BE2C (cell line): ENCODE measurements at places on chromosomes 3 and 15.

DNA sequence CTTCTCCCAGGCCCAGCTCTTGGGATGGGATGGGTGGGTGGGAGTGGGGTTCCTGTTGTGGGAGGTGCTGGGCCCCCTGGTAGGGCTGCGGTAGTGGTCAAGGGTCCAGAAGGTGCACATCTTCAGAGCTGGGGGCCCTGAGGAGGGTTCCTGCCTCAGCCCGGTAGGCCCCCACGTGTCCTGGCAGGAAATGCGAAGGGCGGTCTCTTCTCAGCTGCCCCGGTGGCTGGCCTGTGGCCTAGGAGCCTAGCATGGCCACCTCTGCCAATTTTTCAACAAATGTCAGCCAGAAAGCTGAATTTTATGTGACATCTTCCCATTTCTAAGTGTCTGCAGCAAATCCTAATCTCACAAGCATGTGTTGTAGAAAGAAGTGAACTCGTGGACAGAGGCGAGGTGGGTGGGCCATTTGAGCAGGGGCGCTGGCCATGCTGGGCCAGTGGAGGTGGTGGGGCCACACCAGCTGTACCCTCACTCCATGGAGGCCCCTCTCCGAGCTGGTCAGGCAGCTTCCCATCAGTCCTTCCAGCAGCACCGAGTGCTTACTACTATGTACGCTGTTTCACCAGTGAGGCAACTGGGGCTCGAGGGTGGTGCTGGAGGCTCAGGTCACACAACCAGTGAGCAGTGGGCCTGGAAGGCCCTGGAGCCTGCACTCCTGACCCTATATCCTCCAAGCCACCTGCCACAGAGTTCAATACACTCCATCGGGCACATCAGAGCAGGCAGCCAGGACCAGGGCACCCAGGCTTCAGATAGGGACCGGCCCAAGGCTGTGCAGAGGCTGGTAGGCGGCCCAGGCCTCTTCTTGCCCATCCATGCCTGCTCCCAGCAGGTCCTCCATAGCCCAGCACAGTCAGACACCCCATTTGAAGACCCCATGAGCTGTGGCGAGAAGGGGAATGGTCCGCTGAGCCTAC, 23.2 kb downstream of the FBLN2 start:
- DNase-seq: no peak

DNA sequence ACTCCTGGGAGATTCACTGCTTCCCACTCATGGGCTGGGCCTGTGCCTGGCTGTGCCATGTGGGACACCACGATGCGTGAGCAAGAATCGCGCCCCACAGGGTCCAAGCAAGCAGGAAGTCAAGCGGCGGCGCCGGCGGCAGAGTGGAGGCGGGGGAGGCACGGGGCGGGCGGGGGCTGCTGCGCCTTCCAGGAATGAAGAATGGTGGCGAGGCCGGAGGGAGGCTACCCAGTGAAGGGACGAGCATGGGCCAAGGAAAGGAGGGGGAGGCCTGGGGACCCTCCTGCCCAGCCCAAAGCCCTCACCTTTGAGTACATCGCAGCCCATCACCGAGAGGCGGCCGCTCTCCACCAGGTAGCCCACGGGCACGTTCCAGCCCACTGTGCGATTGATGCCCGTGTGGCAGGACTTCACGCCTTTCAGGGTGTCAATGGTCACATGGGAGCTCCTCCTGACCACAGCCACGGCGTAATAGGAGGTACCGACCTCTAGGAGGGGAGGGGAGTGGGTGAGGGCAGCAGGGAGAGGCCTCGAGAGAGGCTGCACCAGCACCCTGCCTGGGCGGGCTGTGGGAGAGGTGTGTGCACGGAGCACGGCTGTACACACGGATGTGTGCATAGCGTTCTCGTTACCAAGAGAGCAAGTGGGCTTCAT, 5.5 kb downstream of the MELTF start:
- DNase-seq: no peak

- no peak for DNase-seq
Measured at GRCh38 chr3:27252646-27253045, 116.5 kb downstream of the NEK10 start.

DNA sequence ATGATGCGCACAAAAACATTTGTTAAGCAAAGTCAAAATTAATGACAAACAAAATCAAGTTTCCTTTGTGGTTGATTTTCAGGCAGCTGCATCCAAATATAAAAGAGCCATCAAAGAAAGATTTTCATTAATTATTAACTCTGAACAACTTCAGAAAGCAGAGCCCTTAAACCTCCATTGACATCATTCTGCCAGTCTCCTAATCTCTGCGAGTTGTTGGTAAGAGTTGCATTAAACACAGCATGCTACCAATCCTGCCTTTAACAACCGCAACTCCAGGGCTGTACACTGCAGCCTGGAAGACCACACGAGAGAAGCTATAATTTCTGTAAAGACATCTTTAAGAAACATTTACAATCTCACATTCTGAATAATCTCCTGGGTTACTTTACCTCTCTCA, 204.6 kb downstream of the NR2F2 start:
- no peak for DNase-seq

DNA sequence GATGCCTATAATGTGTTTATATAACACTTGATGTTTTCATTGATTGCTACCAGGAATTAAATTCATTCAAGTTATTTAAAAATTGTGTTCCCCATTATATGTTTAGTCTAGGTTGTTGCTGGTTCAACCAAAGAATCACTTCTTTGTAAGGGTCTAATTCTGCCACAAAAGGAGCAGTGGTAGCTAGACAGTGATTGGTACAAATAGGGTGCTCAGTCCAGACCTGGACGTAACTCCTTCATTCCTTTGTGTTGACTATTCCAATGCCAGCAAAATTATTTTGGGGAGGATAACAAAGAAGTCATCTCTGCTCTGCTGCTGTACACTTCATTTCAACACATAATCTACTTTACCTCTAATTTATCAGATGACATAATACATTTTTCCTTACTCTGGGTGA, 1.2 kb downstream of the CHMP2B start:
- DNase-seq: no peak

DNA sequence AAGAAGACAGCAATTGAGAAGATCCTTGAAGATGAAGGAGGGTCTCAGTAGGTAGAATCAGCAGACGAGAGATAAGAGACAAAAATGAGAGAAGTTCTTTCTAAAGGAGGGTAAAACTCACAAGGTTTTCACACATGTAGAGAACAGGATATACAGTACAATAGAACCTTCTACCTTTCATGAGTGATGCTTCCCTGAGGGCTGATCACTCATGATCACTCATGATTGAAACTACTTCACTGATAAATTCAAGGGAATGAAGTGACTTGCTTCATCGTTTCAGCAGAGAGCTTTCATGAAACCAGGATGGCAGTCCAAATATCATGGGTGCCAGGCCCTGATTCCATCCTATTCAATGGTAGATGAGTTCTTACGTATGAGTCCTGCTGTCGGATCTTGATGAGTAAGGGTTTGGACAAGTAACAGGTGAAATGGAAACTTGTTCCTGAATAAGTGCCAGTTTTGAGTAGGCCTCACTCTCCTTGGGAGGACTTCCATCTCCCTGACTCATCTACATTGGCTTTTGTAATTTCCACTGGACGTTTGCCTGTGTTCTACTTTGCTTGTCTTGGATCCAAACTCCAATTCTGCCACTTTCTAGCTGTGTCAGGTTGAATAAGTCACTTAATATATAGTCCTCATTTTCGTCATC, 9.6 kb upstream of the CLDN16 start:
- DNase-seq: no peak

- DNase-seq: no peak
Measured at GRCh38 chr3:136305879-136306278, 55.7 kb downstream of the PCCB start.

DNA sequence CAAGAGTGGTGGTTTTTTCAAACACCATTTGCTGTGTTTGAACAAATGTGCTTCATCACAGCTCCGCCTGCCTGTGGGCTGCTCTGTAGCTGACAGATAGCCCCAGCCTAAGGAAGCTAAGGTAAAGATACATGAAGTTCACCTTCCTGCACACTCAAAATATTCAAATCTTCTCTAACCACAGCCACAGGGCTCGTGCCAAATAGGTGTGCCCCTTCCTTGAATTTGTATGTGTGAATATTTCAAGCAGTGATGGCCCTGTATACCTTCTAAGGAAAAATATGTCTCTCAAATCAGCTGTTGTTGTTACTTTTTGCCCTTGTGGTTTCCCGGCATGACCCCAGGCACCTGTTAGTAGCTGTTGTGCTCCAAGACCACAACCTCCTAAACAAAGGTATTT, 92.8 kb downstream of the CCNL1 start:
- DNase-seq: no peak

DNA sequence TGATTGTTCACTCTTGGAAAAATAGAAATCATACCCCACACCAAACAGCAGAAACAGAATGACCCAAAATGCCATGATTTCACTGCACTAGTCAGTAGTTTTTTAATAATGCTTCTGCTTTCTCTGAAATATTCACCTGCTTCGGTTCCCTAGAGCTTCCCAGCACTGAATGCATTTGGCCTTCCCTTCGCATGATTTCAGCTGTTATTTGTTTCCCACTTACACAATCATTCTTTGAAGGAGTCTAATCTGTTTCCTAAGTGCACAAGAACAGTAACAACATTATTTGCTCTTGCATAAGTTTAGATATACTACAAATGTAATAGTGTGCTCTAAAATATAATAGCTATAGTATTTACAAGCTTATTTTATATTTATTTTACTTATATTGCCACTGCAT, 178.7 kb downstream of the STAC start:
- DNase-seq: no peak

DNA sequence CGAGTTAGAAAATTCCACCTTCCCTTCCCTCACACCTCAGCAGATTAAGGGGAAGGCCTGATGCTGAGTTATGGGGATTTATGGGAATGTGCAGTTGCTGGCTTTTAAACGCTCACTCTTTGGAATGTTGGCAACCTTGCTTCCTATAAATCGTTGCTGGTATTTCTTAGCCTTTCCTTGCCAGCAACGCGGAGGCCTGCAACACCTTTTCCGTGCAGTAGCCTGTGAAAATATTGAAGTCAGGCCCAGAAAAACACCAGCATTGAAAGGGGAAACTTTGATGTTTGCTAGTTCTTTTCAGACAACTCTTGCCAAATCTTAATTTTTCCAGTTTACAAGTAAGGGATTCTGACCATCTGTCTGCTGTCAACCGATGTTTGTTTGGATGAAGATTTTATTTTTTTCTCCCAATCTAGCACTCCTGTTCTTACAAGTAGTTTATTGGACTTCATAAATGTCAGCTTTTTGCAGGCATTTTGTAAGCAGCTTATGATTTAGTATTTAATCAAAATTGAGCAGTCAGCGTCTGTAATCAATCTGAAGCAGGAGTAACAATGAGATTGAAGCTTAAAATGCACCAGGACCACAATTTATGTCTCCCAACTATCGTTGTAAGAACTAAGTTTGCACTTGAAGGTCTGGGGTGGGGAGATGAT, 251.0 kb downstream of the RPLP1 start:
- DNase-seq: no peak

DNA sequence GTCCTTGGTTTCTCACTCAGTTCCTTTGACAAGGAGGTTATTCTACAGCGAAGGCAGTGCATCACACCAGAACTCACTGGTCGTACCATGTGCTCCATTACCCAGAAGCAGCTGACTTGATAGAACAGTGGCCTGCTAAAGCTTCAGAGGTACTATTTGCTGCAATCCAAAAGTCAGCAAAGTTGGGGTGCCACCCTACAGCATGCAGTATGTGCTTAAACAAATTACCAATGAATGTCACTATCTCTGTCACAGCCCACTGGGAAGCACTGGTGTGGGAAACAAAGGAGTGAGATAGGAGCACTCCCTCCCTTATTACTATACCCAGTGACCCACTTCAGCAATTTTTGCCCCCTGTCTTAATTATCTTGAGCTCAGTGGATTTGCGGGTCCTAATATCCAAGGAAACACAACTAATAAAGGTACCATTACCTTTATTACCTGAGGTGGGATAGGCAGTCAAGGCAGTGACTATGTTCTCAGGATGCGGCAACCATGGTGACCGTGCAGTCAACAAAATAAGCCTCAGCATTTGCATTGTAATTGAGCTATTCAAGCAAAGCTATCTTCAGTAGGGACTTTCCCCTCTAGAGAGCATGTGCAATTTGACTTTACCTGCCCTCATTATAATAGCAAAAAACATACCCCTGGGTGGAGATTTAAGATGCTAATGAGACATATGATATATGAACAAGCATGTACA, 199.4 kb downstream of the OCA2 start:
- DNase-seq: no peak

DNA sequence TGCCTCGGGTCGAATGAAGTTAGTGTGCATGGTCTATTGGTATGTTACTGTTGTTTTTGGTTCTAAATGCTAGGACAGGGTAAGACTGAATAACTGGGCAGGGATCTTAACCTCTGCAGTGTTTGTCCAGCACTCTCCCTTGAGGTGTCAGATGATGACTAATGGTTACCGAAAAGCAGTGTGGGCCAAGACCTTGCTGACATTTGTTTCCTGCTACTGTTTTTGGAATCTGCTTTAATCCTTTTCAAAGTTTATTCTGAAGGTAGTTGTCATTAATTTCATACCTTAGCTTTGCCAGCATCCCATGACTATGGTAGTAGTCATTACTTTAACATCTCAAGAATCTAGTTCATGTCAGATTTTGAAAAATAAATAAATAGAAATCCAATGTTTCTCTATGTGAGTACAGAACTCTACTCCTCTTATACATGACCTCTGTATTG, 117.0 kb downstream of the P3H2 start:
- DNase-seq: no peak

GRCh38 chr3:151436675-151437446, 24.0 kb downstream of the IGSF10 start:
- no peak for DNase-seq

DNA sequence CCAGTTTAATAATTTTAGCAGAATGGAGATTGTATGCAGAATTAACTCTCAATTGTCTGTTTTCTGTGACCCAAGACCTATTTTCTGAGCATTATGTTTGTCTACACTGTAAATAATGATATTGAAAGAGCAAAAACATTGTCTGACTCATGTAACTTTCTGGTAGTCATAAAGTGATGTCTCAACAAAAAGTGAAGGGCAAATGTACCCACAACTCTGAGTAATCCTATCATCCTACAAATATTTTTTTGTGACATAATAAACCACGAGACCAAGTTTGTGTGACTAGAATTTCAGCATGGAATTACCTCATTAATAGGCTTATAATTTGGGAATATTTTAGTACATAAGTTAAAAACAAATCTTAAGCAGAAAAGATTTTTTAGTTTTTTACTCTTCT, 15.4 kb upstream of the ABHD10 start:
- no peak for DNase-seq

DNA sequence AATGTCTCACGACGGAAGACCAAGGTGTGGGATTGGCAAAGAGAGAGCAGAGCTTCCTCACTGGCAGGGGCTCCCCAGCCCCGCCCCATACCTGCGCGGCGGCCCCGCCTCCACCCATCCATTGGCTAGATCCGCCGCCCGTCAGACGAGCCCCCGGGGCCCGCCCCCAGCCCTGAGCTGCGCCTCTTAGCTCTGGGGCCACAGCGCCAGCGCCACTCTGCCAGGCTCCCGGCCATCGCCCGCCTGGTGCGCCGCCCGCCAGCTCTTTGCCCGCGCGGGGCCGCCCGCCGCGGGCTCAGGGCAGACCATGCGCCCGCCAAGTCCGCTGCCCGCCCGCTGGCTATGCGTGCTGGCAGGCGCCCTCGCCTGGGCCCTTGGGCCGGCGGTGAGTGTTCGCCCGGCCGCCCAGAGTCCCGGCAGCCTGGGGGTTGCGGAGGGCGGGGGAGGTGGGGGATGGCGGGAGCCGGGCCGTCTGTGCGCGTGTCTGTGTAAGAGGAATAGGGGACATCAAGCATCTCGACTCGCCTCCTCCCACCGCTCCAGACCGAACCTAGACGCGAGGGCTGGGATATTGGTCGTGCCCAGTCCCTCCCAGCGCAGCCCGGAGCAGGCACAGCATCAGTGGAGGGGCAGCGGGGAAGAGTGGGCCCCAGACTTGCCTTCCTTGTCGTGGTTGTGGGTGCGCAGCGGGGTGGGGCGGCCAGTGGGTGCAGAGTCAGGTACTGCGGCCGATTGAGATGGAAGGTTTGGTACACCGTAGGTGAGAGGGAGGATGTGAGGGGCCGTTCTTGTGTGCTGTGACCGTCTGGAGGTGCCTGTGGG, at the start of gene VIPR1:
TSS of gene VIPR1 (plus strand) at position 215 of the 822 bp plus-strand sequence. CDS start at position 308, 93 bp downstream.
- DNase-seq: peak; percentile 65
